NCI-H69 (cell line): ENCODE measurements at places on chromosomes 1 and 21.

DNA sequence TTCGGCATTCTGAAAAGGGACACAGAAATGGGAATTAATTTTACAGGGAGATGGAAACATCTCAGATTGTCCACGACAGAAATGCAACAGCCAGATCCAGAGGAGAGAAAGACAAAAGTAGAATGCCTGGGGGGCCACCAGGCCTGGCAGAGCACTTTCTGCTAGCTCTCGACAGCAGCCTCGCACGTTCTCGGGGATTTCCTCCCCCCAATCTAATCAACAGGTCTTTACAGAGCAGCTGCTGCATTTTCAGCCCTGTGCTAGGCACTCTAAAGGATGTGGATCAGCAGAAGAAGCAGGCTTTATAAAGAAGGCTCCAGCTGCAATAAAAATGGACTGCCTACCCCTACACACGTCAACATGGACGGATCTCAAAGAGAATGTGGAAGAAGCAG is 10.6 kb downstream of the CSRP1 start:
- DNase-seq: peak; percentile 80

- no peak for DNase-seq
These were observed 43.7 kb upstream of the CDC42BPA start for GRCh38 chr1:227362039-227362438.

GRCh38 chr1:217521317-217521716 is 109.6 kb downstream of the GPATCH2 start:
- no peak for DNase-seq

DNA sequence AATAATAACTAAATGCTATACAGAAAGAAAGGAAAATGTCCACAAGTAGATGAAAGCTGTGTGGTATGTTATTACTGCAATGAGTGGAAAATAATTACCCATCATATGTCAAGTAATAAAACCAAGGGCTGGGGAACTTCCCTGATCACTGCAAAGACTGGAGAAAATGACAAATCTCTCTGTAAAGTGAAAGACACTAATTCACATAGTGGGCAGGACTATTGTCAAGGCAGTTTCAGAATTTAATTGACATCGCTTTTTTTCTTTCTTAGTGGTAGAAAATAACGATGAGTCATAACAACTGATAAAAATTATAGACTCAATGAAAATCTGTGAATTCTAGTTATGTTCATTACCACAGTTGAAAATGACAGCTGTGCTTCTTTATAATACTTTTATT is 153.7 kb upstream of the ST6GALNAC5 start:
- peak; percentile 58 for DNase-seq

DNA sequence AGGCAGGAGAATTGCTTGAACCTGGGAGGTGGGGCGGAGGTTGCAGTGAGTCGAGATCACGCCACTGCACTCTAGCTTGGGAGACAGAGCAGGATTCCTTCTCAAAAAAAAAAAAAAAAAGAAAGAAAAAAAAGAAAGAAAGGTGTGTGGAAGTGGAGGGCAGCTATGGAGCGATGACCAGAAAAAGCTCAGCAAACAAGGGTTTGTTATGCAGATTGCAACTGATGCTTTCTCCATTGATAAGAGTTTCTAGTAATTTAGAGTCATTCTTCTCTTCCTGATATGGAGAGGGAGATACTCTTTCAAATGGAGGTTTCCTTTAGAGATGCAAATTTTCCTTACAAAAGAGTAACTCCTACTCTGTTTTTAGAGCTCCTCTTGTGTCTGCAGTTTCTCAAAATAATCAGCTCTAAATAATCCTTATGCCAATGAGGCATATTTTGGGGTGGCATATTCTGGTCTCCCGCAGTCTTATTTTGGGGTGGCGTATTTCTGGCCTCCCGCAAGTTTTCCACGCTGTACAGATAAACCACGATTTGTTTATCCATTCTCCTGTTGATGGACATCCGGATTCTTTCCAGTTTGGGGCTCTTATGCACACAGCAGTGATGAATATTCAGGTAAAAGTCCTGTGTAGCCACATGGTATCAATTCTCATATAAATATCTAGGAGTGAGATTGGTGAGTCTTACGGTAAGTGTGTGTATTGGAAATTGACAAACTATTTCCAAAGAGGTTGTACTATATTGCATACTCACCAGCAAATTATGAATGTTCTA is 30.7 kb upstream of the RCC2 start:
- DNase-seq: no peak

DNA sequence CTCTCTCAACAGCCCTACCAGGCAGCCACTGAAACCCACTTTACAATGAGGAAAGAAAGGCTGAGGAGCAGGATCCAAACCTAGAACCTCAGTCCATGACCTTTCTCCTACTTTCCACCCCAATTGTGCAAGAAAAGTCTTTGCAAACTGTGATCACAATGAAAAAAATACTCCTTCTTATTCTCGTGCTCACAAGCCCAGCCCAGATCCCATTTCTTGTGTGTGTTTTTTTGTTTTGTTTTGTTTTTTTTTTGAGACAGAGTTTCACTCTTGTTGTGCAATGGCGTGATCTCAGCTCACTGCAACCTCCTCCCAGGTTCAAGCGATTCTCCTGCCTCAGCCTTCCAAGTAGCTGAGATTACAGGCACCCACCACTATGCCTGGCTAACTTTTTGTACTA is 97.7 kb downstream of the CRYAA start:
- no peak for DNase-seq

GRCh38 chr1:41751804-41752513 is 166.8 kb downstream of the HIVEP3 start:
- DNase-seq: no peak
